ENCODE measurements at places on chromosomes 7 and 10.

DNA sequence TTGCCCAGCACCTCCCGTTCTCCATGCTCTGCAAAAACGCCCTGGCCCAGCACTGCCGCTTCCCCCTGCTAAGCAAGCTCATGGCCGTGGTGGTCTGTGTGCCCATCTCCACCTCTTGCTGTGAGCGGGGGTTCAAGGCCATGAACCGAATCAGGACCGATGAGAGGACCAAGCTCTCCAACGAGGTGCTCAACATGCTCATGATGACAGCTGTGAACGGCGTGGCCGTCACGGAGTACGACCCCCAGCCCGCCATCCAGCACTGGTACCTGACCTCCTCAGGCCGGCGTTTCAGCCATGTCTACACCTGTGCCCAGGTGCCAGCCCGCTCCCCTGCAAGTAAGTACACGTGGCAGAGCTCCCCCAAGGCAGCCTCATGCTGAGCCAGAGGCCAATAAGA lies 11.6 kb upstream of the ATP6V0E2 start:
- DNase-seq, result no peak

- no peak for DNase-seq
Observed at GRCh38 chr10:102111276-102111675, 8.9 kb downstream of the LDB1 start.

GRCh38 chr10:93471110-93471651 lies 11.0 kb downstream of the MYOF start:
- DNase-seq, result no peak

GRCh38 chr10:119268871-119269506 lies 61.6 kb downstream of the GRK5 start:
- no peak for DNase-seq

- no peak for DNase-seq
Observed at GRCh38 chr10:60175441-60175971, 214.2 kb downstream of the ANK3 start.

DNA sequence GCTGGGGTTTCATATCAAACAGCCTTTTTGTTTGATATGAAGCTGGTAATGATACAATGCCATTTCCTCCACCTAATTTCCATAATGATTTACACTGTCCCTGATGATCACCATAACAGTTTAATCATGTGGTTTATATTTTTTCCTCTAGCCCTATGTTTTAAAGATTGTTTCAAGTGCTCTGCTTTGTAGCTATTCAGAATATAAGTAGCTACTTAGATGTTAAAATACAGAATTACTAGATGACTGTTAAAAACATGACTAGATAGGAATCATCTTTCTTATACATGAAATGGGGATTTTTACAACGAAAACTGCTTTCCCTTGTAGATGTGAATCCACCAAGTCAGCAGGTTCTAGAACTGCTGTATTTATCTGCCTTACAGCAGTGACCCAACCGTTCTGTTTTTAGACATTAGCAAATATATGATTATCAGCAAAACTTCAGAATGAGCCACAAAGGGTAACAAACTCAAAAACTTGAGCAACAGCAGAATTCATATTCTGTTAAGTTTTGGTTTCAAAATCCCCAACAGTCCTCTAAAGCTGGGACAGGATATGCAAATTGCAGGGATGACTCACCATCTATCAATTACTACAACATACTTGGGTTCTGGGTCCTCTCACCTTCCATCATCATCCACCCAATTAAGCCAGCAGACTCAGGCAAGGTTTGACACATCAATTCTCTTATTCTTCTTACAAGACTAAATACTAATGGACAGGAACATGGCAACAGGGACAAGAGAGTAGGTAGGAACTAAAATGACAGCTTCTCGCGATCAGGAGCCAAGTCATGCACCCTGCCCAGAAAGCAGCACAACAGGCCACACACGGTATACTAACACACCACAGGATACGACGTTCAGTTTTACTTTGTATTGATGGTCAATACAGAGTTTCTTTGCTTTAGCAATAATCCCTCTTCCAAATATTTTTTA lies 83.9 kb downstream of the PIP4K2A start:
- DNase-seq, result no peak

DNA sequence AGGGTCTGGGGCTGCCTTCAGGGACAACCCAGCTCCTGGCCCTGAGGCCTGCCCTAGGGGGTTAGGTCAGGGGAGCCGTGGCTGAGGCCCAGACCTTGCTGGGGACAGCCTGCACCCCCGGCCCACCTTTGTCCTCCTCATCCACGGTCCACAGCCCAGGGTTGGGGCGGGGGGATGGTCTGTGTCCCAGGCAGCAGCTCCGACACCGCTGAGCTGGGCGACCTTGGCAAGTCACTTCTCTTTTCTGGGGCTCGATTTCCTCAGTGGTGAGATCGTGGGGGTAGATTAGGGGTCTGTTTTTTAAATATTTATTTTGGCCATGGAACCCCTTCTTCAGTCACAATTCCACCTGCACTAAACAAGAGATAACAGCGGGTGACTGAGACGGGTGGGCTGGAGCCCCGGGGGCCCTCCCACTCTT lies 30.9 kb downstream of the DNAJB12 start:
- no peak for DNase-seq

GRCh38 chr7:19119870-19120486 lies 2.5 kb upstream of the TWIST1 start:
- no peak for DNase-seq

GRCh38 chr7:76244781-76245391 lies 43.2 kb downstream of the SRRM3 start:
- no peak for DNase-seq

All from anterior cingulate cortex (tissue), 58 donors.